Keratinocyte (primary cell): ENCODE measurements at places on chromosomes 7 and 10. TPM values are rescaled to one million over a fixed set of nuclear protein-coding genes. Genes with fewer than 3 reads are reported as not detected.

GRCh38 chr10:12390733-12391132 lies 41.4 kb downstream of the CAMK1D start:
- DNase-seq = no peak

GRCh38 chr7:18040196-18040595 lies 12.6 kb upstream of the PRPS1L1 start:
- DNase-seq = no peak

DNA sequence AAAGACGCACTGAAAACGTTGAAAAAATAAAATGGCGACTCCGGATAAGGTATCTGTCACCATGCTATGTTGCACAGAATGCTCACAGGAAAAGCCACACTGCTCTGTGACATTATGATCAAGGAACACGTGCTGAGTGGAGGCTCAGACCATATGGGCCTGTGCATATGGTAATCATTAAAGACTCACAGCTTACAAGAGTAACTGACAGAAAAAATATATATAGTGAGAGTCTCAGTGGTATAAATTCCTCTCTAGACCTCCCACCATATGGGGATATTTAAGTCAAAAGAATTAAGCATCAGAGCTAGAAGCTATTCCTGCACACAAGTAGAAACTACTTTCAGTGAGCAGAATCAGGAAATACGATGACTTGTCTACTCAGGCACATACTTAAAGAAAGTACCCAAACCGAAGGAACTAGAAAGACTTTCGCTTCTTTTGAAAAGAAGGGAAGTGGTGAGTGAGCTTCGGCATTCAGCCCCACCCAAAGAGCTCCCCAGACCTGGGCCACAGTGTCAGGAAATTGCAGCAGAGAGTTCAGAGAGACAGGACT lies 65.1 kb upstream of the MPP7 start:
- DNase-seq = no peak

DNA sequence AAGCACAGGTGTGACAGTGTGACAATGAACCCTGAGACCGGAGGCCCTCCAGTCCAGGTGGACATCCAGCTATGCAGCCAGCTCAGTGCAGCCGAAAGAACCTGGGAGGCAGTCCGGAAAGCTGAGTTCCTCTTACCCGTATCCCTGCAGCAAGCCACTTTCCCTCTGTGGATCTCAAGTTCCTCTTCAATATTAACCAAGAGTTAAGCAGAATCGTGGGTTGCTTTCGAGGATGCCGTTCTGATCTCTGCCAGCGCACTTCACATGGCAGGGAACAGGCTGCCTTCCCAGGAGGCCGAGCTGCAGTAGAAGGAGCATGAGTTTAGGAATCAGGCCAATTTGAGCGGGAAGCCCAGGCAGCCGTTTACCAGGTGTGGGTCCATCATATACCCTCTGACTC lies 591.6 kb downstream of the SDK1 start:
- DNase-seq = no peak

DNA sequence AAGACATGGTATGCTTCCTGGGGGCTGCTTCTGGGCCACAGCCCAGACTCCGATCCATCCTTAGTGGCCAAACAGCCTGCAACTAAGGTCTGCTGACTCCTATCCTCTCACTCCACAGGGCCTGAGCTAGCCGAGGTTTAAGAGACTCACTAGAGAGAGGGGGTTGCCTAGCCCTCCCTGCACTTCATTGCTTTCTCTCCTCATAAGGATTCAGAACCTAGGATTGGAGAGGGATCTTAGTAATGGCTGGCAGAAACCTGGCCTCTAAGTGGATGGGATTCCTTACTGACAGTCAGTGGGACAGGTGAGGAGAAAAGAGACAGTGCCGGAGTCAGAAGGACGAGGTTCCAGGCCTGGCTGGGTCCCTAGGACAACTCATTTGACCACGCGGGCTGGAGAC lies 8.2 kb upstream of the DDIT4 start:
- no peak for DNase-seq

GRCh38 chr10:87700031-87700796 lies 40.5 kb downstream of the PAPSS2 start:
- no peak for DNase-seq

DNA sequence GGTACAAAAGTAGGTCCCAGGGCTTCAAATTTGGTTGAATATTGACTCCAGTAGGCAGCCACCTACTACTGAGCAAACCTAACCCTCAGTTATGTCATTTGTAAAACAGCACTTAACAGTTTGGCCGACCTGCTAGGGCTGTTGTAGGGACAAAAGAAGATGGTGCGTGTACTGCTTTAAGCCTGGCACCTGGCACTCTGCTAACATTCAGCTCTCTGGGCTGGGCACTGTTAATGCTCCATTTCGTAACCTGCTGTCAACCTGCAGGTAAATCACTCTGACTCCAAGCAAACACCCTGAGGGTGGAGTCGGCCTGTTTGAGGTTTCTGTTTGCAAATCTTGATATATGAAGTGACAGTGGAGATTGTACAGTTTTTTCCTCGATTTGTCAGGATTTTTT lies 7.2 kb downstream of the ZKSCAN1 start:
- DNase-seq = no peak

DNA sequence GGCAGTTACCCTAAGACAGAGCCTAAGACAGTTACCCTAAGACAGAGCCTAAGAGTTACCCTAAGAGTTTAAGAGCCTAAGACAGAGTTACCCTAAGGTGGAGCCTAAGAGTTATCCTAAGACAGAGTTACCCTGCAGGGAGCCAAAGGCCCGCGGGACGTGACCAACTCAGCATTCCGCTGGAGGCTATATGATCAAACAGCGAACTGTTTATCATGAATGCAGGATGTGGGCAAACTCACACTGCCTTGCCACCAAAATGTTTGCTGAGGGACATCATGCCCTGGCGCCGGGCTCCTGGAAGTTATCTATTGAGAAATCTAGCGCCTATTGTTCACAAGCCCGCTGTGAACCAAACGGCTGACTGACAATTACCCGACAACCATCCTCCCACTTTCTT lies 49.9 kb downstream of the BLVRA start:
- DNase-seq = no peak

GRCh38 chr10:104906112-104906511 lies 265.0 kb downstream of the SORCS3 start:
- no peak for DNase-seq

- DNase-seq = no peak
These were observed 46.6 kb downstream of the WDR37 start for GRCh38 chr10:1102831-1103230.

DNA sequence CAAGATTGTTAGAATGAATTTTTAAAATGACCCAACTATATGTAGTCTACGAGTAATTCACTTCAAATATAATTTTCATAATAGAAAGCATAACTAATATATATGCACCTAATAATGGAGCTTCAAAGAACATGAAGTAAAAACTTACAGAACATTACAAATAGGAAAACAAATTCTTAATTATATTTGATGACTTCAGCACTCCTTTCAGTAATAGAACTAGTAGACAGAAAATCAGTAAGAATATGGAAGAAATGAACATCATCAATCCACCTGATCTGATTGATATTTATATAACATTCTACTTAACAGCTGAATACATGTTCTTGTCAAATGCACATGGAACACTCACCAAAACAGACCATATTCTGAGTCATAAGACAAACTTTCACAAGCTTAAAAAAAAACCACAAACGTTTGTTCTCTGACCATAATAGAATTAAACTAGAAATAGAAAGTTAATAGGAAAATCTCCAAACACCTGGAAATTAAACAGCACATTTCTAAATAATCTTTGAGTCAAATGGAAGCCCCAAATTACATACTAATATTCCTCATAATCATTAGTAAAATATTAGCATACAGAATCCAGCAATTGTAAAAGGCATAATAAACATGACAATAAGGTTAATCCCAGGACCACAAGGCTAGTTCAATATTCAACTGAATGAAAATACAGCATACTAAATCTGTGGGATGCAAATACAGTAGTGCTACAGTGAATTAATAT lies 48.0 kb downstream of the BRAF start:
- DNase-seq = no peak

- no peak for DNase-seq
These were observed 476 bp upstream of the ZFYVE27 start for GRCh38 chr10:97736403-97736901.

DNA sequence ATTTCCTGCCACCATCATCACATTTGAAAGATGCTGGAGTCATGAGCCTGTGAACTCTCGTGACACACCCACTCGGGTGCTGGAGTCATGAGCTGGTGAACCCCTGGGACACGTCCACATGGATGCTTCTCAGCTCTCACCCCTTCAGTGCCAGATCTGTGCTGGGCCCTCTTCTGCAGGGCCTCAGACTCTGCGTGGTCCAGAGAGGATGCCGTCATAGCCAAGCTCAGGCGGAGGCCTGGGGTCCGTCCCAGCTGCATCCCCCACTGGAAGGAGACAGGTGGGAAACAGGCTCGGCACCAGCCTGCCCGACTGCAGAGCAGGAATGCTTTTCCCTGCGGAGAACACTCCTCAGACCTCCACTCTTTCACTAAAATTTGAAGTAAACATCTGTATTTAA lies 156.5 kb upstream of the PPP2R2D start:
- DNase-seq = no peak

DNA sequence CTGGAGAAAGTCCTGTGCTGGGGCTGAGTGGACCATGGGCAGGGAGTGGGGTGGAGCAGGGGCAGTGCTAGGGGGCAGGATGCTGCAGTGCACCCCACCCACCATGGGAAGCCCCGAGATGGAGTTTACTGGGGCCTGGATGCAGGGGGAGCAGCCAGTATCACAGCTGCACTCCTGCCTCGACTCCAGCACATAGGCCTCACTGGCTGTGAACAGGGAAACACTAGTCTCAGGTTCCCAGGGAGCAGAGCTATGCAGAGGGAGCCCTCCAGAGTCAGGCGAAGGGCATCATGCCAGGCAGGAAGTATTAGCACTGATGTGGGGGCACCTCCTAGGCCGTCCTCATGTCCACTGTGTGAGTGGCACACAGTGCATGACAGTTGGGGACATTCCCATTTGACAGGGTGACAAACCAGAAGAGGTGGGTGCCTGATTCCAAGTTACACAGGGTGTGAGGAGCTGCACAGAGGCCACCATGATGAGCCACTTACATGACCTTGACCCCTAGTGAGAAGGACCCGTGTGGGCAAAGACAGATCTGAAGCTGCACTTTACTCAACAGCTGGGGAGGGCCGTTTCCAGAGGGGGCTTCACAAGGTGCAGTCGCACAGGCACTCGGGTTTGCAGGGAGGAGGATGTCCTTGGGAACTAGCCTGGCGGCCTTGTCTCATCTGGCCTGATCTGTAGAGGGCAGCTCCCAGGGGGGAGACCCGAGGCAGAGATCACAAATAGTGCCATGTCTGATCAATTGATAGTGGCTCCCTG lies 69.9 kb upstream of the LRRC4 start:
- DNase-seq = no peak

- no peak for DNase-seq
These were observed 114.2 kb upstream of the ADAM12 start for GRCh38 chr10:126502441-126502840.

DNA sequence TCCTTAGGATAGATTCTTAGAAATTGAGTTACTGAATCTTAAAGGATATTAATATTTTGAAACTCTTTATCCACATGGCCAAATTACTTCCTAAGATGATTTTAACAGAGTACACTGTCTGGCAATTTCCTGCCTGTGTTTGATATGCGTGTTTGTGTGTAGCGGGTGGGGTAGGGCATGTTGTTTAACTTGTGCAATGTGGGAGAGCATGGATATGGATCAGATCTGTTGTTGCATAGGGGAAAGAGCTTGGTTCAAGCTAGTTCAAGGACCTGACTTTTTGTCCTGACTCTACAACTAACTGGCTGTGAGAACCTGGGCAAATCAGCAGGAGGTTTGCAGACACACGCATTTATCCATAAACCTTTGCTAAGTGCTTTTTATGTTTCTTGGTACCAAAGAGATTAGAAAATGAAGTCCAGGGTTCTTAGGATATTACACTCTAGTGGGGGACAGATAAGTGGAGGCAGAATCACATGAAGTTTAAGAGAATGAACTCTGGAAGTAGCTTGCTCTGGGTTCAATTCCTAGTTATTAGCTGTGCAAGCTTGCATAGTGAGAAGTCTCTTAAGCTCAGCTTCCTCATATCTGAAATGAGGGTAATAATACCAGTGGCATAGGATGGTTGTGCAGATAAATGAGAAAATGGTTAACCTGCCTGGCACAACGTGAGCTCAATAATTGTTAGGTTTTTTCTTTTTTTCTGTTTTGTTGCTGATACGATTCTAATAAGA lies 96.3 kb upstream of the PRR15 start:
- no peak for DNase-seq

GRCh38 chr10:80538481-80539185 lies 931 bp downstream of the SH2D4B start:
- no peak for DNase-seq

GRCh38 chr10:96252730-96253129 lies 18.6 kb downstream of the BLNK start:
- no peak for DNase-seq

DNA sequence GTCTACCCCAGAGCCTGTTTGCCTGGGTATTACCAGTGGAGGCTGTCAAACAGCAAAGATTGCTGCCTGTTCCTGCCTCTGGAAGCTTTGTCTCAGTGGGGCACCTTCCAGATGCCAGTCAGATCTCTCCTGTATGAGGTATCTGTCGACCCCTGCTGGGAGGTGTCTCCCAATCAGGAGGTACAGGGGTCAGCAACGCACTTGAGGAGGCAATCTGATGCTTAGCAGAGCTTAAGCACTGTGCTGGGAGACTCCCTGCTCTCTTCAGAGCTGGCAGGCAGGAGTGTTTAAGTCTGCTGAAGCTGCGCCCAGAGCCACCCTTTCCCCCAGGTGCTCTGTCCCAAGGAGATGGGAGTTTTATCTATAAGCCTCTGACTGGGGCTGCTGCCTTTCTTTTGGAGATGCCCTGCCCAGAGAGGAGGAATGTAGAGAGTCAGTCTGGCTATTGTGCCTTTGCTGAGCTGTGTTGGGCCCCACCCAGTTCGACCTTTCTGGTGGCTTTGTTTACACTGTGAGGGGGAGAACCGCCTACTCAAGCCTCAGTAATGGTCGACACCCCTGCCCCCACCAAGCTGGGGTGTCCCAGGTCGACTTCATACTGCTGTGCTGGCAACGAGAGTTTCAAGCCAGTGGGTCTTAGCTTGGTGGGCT lies 62.2 kb downstream of the PPP1R9A start:
- no peak for DNase-seq

Gene BAMBI
- 2.5 to 3.4 TPM (median 2.9 TPM) in 3 replicates for polyA plus RNA-seq

Gene CUBN
- polyA plus RNA-seq = 0.06 to 0.35 TPM (median 0.07 TPM) in 3 replicates

Gene POLL
- 11.6 to 18.6 TPM (median 11.9 TPM) in 3 replicates for polyA plus RNA-seq

Gene PIP4K2A
- polyA plus RNA-seq = 7.0 to 15.5 TPM (median 10.0 TPM) in 3 replicates

Gene SLC25A28
- 35.7 to 70.4 TPM (median 52.3 TPM) in 3 replicates for polyA plus RNA-seq

Gene PAX4
- polyA plus RNA-seq = not detected in 3 replicates

Gene GATA3
- polyA plus RNA-seq = 1.7 to 7.7 TPM (median 4.0 TPM) in 3 replicates

Gene OR6V1
- not detected in 3 replicates for polyA plus RNA-seq

Gene HYAL4
- 0.25 to 0.39 TPM (median 0.26 TPM) in 3 replicates for polyA plus RNA-seq
